ENCODE measurements at places on chromosomes 6 and 20. TPM values are rescaled to one million over a fixed set of nuclear protein-coding genes. Genes with fewer than 3 reads are reported as not detected.

Gene CCN5
- polyA plus RNA-seq = not detected

Gene TAGAP
- not detected for polyA plus RNA-seq

Gene PNLDC1
- not detected for polyA plus RNA-seq

Gene LGSN
- not detected for polyA plus RNA-seq

Gene PNRC1
- polyA plus RNA-seq = 17.9 TPM

Gene CLPSL2
- polyA plus RNA-seq = not detected

Gene STX11
- polyA plus RNA-seq = not detected

Gene GPR63
- polyA plus RNA-seq = 1.2 TPM

Gene RREB1
- not detected for polyA plus RNA-seq
